ENCODE measurements at places on chromosomes 4 and X.

DNA sequence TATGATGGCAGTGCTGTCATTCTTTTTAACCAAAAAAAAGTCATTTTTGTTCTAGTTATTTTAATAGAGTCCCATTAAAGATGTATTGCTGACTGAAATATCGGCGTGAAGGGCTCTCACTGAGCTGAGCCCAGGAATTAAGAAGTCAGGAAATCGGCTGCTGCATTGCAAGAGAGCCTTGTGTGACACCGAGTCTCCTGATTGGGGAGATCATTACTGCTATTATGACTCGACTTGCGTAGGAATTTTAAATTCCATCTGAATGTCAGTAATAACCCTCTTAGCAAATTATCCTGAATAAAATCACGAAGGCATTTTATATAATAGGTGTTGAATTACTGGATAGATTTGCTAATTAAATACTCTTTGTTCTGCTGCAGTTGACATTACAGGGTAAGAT lies 111.5 kb downstream of the POLA1 start:
- no peak for DNase-seq

DNA sequence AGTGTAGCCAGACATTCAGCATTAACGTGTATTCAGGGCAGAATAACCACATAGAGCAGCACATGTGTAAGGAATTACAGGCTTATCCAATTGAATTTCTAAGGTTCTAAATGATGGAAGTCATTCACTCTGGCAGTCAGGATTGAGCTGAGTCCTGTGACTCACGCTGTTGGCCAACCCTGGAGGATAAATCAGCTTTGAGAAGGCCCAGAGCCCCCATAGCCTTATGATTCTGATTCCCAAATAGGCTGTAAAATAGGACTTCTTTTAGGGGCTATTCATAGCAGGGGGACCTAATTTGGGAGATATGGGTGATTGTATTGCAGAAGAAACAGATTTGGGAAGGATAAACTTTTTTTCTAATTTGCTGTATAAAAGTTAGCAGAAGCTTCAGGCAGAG lies 8.1 kb upstream of the HPF1 start:
- DNase-seq, result no peak

- DNase-seq, result no peak
Measured at GRCh38 chr4:34939073-34939472, 1305.2 kb downstream of the ARAP2 start.

DNA sequence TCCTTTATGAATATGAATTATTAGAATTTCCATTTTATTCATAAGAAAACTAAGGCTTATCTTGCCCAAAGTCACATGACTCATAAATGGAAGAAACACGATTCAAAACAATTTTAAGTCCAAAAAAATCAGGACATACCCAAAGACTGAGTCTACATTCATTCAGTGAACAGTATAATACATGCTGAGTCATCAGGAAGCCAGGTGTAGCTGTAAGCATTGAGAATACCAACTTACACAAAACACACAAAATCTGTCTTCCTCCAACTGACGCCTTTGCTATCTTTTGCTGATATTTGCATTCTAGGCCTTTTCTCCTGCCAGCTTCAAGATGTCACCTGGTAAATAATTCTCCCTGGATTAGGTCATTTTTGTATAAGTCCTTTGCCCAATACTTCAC lies 520.1 kb upstream of the GALNT7 start:
- no peak for DNase-seq

- no peak for DNase-seq
Measured at GRCh38 chr4:20378181-20378580, 126.5 kb downstream of the SLIT2 start.

DNA sequence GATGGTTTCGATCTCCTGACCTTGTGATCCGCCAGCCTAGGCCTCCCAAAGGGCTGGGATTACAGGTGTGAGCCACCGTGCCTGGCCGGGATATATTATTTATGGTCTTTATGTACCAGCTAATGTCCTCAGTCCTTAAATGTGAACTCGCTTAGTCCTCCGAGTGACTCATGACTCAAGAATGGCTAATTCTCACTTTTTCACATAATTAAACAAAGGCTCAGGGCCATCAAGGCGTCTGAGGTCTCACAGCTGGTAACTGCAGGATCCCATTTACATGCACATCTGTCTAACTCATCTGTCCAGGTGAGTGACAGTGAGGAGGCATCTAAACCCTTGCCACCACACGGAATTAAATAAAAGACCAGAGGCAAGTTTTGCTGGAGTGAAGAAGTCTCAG lies 73.5 kb downstream of the HS3ST1 start:
- DNase-seq, result no peak

DNA sequence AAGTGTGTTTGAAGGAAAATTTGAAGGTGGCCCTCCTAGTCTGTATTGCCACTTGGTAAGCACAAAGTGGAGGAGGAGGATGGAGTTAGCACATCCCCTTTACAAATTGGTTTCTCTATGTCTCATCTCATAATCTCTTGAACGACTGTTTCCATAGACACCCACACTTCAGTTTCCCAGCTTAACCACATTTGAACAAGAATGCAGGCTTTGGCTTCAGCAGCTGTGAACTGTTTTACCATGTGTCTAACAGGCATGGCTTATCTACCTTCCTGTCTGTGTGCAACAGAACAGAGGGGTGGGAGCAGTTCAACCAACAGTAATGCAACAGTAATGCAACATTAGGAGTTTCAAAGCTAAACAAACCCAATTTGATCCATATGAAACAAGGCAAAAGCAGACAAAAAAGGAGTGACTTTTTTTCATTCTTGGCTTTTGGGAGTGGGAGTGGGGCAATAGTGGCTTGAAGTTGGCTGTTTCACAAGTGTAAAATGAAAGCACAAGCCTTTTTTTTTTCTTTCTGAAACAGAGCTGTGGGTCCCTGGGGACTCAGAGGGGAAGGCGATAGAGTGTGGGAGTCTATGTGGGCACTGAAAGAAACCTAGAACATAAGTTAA lies 108.0 kb downstream of the ITM2A start:
- DNase-seq, result no peak
